H9 (cell line): ENCODE measurements at places on chromosomes 2 and 18. TPM values are rescaled to one million over a fixed set of nuclear protein-coding genes. Genes with fewer than 3 reads are reported as not detected.
A peak's percentile ranks its signal among the peaks of the same experiment; 100 is the strongest.

CARF gene
- total RNA-seq = 3.5 and 4.2 TPM in 2 replicates

DNA sequence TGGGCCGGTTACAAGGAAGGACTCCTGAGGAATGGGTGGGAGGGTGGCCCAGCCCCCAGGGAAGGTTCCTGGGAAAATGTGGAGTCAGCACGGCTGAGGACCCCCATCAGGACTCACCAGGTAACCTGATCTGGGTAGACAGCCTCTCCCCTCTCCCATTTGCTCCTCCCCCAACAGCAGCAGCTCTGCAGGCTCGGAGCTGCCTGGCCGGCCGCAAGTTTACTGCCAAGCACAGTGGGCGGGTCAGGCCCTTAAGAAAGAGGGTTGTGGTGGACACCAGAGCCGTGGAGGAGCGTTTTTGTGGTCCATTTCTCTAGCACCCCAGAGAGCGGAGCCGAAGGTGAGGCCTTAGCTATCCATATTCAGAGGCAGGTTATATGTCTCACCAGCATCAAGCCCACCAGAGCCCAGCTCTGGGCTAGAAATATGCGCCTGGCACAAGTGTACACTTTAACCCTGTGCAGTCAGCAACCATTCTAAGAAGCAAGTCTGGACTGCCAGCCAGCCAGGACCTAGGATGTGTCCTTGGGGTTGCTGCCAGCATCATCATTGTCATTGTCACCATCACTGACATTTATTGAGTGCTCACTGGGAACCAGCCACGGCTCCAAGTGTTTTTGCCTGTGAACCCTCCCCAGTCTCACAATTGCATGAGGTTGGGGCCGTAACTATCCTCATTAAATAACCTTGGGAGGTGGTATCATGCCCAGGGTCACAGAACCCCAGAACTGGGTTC is 190.1 kb downstream of the KLHL29 start:
- DNase-seq = peak; percentile 72

DNA sequence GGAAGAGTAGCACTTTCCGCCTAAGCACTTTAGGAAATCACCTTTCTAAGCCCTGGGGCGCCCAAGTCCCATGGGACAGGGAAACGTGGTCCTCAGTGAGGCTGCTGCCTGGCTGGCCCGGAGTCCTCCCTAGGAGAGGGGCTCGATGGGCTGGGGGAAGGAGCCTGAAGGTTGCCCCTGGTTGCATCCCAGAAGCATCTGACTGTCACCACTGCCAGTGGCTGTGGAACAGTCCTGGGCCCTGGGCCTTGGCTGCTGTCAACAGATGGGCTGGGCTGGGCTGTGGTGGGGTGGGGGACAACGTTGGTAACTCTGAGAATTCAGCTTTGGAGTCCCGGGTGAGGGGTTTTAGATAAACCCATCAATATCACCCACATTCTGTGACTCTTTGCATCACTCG is 22.5 kb downstream of the ASB1 start:
- no peak for DNase-seq

CYP26B1 gene
- total RNA-seq = 0.20 and 0.22 TPM in 2 replicates

GRCh38 chr2:147715807-147716206 is 129.0 kb upstream of the ACVR2A start:
- no peak for DNase-seq

DNA sequence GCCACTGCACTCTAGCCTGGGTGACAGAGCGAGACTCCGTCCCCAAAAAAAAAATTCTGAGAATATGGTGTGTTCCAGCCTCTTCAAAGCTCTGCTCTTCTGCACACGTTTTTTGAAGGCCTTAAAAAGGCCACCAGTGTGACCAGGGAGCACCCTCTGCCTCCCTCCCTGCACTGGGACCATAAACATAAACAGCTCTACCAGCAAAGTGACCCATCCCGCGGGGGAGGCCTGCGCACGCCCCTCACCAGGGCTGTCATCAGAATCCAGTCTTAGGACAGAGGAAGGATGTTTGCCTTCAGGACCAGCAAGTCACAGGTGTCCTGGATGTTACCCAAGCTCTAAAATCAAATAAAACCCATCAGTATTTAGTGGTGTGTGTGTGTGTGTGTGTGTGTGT is 23.2 kb upstream of the B3GNT7 start:
- DNase-seq = no peak

GRCh38 chr18:23921716-23922285 is 92.8 kb upstream of the TTC39C start:
- DNase-seq = peak; percentile 71

MOGAT1 gene
- total RNA-seq = not detected in 2 replicates

NPAS2 gene
- total RNA-seq = 1.1 and 1.3 TPM in 2 replicates

CCDC74A gene
- 10.0 and 10.8 TPM in 2 replicates for total RNA-seq

CYP27C1 gene
- total RNA-seq = 2.3 TPM in 2 replicates

DNA sequence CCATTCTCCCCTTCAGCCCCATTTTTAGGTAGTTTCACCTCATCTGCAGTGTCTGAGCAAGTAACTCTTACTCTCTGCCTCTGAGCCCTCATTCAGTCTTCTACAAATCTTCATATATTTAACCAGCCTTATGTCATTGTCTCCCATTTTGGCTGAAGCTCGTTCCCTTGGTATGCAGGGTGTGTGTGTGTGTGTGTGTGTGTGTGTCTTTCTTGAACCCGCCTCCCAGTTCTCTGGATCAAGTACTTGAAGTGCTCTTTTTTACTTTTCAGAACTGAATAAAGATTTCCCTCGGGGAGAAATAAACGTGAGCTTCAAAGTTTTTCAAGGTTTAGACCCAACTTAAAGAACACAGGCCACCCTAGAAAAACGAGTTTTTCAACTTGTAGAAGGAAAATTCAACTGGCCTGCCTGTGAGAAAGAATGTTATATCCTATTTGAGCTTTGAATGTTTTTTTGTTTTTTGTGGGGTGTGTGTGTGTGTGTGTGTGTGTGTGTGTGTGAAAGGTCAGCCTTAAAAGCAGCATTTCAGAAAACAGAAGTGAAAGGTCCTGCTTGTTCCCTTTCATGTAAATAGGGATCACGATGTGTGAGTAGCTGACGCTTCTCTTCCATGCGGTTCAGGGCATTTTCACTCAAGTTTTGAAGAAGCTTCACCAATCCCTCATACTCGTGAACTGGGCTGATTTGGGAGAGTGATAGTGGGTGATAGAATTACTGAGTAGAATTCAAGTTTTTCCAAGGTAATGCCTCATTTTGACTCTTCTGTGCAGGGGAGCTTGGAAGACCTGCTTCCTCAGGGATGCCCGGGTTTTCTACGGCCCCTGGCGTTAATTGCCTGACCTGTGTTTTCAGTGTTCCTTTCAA is 50.6 kb upstream of the EML6 start:
- DNase-seq = no peak

PDE11A gene
- total RNA-seq = 0.13 and 0.37 TPM in 2 replicates

CFAP210 gene
- 0.33 and 0.94 TPM in 2 replicates for total RNA-seq

GRCh38 chr2:3130889-3131635 is 246.6 kb downstream of the EIPR1 start:
- no peak for DNase-seq

MARCO gene
- not detected in 2 replicates for total RNA-seq

CCDC178 gene
- 0.11 TPM in 1 of 2 replicates, not detected in the other for total RNA-seq

DNA sequence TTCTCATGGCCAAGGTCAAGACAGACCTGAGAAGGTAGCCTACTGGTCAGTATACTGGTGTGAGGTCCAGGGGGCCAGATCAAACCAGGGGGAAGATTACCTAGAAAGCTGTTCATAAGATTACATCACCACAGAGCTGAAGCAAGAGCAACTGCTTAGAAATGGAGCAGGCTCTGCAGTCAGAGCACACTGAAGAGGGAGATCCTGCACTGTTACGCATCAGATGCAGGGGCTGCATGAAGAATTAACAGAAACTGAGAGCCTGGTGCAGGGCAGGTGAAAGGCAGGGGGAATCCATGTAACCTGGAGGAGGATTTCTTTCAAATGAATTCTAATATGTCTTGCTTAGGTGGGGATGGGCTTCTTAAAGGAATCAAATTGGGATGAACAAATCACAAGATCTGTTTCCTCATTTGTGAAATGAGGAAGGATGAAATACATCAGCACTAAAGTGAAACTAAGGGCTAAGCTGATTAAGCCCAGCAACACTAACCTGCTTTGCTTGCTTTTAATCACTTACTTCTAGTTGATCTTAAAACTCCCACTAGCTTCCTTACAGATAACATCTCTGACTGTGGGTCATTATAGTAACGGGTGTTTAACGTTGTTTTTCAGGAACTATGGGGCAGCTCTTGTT is 74.3 kb upstream of the ADAM23 start:
- no peak for DNase-seq

GRCh38 chr2:137420744-137421143 is 543.5 kb upstream of the HNMT start:
- DNase-seq = peak; percentile 34

DNA sequence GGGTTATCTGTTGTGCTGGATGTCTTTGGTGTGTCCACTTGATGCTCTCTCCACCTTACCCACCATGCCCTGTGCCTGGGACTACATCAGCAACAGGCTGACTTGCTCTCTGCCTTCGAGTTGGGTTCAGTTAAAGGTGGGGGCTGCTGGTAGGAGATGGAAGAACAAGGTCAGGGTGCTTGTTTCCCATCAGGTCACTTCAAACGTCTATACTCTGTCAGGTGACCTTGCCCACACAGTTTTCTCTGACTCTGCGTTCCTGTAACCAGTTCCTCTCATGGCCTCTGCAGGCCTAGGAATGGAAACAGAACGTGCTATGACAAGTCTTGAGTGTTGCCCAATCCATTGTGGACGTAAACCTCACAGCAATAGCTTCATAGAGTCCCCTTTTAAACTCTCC is 38.4 kb upstream of the PAPOLG start:
- no peak for DNase-seq

ARHGEF33 gene
- 0.64 and 0.92 TPM in 2 replicates for total RNA-seq

- no peak for DNase-seq
Observed at GRCh38 chr2:195722075-195722474, 65.0 kb downstream of the SLC39A10 start.

DNA sequence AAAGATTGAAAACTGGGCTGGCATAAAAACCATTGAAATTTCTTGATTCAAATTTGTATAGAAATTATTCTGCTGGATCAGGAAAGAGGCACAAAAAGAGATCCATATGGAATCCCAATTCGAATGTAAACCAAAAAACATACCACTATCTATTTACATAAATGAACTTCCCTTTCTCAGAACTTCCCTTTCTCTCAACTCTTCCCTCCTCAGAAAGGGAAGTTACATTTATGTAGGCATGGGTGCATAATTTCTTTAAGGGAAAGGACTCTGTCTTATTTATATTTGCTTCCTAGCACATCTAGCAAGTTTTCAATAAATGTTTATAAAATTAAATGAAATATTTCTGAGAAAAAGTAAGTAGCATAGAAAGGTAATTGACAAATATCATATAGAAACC is 398.1 kb upstream of the ATP5MC3 start:
- DNase-seq = no peak

DNA sequence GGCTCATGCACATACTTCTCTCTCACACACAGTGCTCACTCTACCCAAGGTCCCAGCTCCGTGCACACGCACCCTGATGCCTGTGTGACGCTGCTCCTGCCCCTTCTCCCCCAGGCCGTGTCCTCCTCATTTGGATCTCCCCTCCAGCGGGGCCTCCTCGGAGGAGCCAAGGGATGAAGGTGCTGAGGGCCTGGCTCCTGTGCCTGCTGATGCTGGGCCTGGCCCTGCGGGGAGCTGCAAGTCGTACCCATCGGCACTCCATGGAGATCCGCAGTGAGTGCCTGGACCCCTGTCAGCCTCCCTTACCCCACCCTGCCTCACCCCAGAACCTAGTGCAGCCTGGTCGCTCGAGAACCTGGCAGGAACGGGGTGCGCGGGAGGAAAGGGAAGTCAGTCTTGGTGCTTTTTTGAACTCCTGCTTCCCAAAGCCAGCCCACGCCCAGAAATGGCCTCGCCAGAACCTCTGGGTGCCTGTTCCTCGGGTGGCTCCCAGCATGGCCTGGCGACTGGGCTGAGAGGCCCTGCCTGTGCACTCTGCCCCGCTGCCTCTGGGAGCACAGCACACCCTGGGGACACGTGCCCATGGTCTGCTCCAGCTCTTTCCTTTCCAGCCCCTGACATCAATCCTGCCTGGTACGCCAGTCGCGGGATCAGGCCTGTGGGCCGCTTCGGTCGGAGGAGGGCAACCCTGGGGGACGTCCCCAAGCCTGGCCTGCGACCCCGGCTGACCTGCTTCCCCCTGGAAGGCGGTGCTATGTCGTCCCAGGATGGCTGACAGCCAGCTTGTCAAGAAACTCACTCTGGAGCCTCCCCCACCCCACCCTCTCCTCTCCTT is at the start of gene PRLH:
TSS of gene PRLH (plus strand) at position 174 of the 835 bp plus-strand sequence. CDS start at position 174, 0 bp downstream.
- DNase-seq = no peak

- no peak for DNase-seq
Observed at GRCh38 chr2:36361396-36361795, 5.8 kb downstream of the CRIM1 start.

GRCh38 chr2:122683018-122683417 is 927.6 kb downstream of the TSN start:
- DNase-seq = no peak

PFN4 gene
- total RNA-seq = not detected in 2 replicates

DNA sequence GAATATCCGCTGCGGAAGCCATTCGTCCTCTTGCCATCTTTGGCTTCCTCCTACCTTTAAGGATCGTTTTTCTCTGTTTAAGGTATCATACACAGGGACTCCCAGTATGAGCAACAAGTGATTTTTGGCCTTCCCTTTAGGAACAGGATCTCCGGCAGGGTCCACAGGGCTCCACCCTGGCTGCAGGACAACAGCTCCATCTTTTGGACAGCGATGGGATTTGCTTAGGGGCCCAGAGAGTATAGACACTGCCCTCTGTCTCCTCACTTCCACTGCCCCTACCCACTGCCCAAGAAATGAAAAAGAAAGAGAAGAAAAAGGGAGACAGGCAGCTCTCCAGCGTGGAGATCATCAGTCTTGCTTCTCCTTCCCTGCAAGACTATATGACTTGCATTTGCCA is 224.5 kb downstream of the UXS1 start:
- DNase-seq = peak; percentile 73

FBXO15 gene
- 0.39 and 0.48 TPM in 2 replicates for total RNA-seq

- DNase-seq = no peak
Observed at GRCh38 chr18:54961868-54962267, 2.6 kb upstream of the CCDC68 start.
